ENCODE measurements at places on chromosomes 4 and X. TPM values are rescaled to one million over a fixed set of nuclear protein-coding genes. Genes with fewer than 3 reads are reported as not detected.

MTTP gene
- 0.26 TPM for total RNA-seq

GRCh38 chr4:59570860-59571476 lies 1629.2 kb upstream of the ADGRL3 start:
- DNase-seq: no peak

DNA sequence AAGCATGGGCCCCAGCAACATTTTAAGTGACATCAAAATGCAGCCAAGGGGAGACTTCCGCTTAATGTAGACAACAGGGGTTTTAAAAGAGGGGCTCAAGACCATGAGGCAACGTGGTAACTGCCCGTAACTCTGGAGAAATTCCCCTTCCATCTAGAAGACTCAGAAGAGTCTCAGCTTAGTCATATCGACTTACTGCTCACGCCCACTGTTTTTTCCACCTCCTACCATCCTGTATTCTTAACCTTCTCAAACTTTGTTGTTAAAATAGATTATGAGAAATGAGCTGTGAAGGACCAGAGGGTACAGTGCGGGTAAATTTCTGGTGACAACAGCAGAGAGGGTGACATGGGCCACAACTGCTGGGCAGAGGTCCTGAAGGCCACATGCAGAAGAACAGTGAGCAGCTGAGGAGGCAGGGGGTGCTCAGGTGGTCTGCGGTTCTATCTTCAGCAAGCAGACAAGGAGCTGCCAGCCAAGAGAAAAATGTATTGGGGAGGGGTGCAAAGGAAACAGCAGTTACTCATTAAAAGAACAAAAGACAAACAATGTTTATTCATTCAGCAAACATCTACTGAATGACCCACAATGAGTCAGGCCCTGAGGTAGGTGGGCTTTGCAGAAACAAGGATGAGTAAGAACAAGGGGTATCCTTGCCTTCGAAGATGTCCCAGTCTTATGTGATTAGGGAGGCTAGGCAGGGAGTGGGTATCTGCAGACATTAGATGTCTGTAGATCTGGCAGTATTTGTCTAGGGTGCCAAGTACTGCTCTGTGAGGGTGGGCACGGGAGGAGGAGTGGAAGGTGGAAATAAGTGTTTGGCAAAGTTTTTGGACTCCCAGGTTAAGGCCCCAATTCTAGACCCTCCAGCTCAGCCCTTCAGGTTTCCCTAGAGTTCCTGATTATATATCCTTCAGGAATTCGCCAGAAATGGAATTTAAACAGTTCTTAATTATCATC lies 175.3 kb downstream of the TSPAN5 start:
- DNase-seq: no peak

GRCh38 chr4:5719350-5720055 lies 8.5 kb downstream of the EVC start:
- no peak for DNase-seq

GRCh38 chrX:292900-293897 lies 12.0 kb downstream of the PLCXD1 start:
- no peak for DNase-seq

All from endothelial cell (in vitro differentiated cells).